Karpas-422 (cell line): ENCODE measurements at places on chromosomes 5 and 9. TPM values are rescaled to one million over a fixed set of nuclear protein-coding genes. Genes with fewer than 3 reads are reported as not detected.

The RBM22 gene
- total RNA-seq: 35.9 and 53.2 TPM in 2 replicates

The CDH9 gene
- total RNA-seq: not detected in 2 replicates

The CDC20B gene
- total RNA-seq: not detected in 2 replicates

The PCDHA11 gene
- total RNA-seq: not detected in 2 replicates

The ATP10B gene
- not detected in 2 replicates for total RNA-seq

The GCNT4 gene
- not detected in 2 replicates for total RNA-seq

The NXNL2 gene
- total RNA-seq: not detected in 2 replicates

The EGFL7 gene
- not detected in 2 replicates for total RNA-seq

DNA sequence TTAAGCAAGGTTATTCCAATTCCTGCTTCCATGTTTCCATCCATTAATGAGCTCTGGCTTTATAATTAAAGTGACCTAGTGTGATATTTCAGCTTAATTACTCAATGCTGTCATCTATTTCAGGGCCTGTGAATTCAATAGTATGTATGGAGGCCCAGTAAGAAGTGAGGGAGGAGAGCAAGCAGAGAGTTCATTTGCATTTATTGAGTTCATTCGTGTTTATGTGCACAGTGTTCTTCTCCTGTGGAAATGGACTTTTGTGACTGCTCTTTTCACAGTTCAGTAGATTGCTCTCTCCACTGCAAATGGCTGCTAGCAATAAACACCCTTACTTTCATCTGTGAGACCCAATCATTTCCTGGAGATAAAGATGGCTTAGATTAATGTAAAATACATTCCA lies 130.9 kb downstream of the CEMIP2 start:
- H3K27ac ChIP-seq: no peak overlapping the region
- H3K4me3 ChIP-seq: no peak overlapping the region
- H3K27me3 ChIP-seq: no peaks in the 10 kb centered on the region
- H3K4me1 ChIP-seq: no peaks in the 10 kb centered on the region
- H3K36me3 ChIP-seq: no peaks in the 10 kb centered on the region

DNA sequence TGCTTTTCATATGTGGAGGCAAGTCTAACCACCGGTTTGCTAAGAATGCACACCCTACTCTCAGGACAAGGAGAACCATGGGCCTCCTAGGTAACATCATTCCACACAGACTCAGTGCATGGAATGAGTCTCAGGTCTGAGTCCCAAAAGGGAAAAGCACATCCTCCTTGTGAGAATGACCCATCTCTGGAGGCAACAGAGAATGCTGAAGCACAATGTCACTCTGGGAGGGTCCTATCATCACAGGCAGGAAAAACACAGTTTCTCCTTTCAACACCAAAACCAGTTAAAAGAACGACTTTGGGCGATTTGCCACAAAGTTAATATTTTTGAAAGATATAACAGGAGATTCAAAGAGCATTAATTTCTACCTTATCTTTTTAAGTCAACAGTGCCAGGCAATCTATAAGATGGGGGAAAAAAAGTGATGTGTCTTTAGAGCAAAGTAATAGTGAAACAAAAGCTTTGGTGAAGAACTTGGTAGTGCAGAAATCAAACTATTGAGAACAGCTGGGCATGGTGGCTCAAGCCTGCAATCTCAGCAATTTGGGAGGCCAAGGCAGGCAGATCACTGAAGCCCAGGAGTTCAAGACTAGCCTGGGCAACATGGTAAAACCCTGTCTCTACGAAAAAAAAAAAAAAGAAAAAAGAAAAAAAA lies 97.3 kb downstream of the OXCT1 start:
- peaks cover 12% of the 10 kb centered on the region for H3K4me1 ChIP-seq
- H3K27ac ChIP-seq: no peak overlapping the region
- DNase-seq: no peak

DNA sequence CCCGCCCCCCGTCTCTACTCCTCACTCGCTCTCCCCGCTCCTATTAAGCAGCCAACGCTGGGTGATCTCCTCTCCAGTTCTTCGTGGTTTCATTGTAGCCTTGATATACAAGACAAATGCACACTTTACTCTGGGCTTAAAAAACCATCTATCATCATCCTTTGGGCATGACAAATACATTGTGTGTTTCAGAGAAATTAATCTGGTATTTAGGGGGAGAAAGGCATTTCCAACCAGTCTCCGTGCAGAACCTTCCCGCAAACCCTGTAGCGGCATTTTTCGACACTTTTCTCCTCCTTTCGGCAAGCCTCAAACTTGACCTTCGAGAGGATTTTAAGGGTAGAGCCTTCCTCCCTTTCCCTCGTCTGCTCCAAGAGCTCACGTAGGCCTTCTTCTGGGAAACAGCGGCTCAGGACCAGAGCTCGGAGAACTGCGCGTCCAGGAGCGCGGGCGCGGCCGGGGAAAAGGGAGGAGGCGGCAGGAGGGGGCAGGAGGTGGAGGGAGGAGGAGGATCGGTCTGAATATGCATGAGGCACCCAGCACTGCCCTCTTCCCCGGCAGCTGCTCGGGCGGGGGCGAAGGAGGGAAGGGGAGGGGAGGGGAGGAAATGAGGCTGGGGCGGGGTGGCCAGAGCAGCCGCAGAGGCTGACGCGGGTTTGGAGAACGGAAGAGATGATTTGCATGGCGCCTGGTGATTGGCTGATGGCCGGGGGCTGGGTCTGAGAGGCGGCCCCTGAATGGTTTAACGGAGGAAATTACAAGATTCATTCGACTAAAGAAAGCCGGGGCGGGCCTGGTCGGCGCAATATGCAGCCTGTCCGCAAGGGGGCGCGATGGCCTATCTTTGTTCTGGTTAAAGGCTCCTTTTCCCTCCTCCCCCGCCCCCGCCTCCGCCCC lies 127.5 kb downstream of the TMEM161B start:
- no peaks in the 10 kb centered on the region for H3K36me3 ChIP-seq
- H3K4me3 ChIP-seq: no peak overlapping the region
- H3K4me1 ChIP-seq: peaks cover 12% of the 10 kb centered on the region
- DNase-seq: peak; percentile 90

DNA sequence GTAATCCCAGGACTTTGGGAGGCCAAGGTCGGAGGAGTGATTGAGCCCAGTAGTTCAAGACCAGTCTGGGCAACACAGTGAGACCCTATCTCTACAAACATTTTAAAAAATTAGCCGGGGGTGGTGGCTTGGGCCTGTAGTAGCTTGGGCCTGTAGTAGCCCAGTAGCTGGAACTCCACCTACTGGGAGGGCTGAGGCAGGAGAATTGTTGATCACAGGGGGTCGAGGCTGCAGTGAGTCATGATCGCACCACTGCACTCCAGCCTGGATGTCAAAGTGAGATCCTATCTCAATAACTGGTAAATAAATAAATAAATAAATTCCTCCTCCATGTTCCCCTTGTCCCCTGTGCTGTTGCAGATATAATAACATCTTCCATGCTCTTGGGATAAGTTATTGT lies 14.3 kb downstream of the VCAN start:
- DNase-seq: no peak
- no peaks in the 10 kb centered on the region for H3K36me3 ChIP-seq
- H3K4me3 ChIP-seq: no peak overlapping the region
- no peak overlapping the region for H3K27ac ChIP-seq
- no peaks in the 10 kb centered on the region for H3K4me1 ChIP-seq
- H3K27me3 ChIP-seq: 0 out of 2 replicates have a peak, but pooled peaks cover 2% of the 10 kb centered on the region

GRCh38 chr9:135308821-135309762 lies 170.5 kb upstream of the PPP1R26 start:
- H3K4me1 ChIP-seq: no peaks in the 10 kb centered on the region
- no peak overlapping the region for H3K4me3 ChIP-seq
- no peak for DNase-seq
- H3K27ac ChIP-seq: no peak overlapping the region

GRCh38 chr5:135432113-135432512 lies 15.0 kb downstream of the DCANP1 start:
- H3K36me3 ChIP-seq: no peaks in the 10 kb centered on the region
- no peak overlapping the region for H3K27ac ChIP-seq

- peaks cover 3% of the 10 kb centered on the region; the same call in 1 of the 2 replicates for H3K4me1 ChIP-seq
- no peaks in the 10 kb centered on the region for H3K27me3 ChIP-seq
- H3K4me3 ChIP-seq: no peak overlapping the region
- no peaks in the 10 kb centered on the region for H3K36me3 ChIP-seq
- DNase-seq: peak; percentile 86
Observed at GRCh38 chr9:35553670-35554543, 51.2 kb upstream of the TESK1 start.

- H3K4me1 ChIP-seq: no peaks in the 10 kb centered on the region
- H3K27me3 ChIP-seq: no peaks in the 10 kb centered on the region
- H3K4me3 ChIP-seq: no peak overlapping the region
- H3K27ac ChIP-seq: no peak overlapping the region
- H3K36me3 ChIP-seq: no peaks in the 10 kb centered on the region
Observed at GRCh38 chr5:164000241-164000640, 494.8 kb downstream of the MAT2B start.

- no peak overlapping the region for H3K4me3 ChIP-seq
- DNase-seq: no peak
- H3K27ac ChIP-seq: no peak overlapping the region
- no peaks in the 10 kb centered on the region for H3K27me3 ChIP-seq
- H3K4me1 ChIP-seq: no peaks in the 10 kb centered on the region; the same call in 1 of the 2 replicates
Observed at GRCh38 chr5:78527925-78528324, 120.6 kb downstream of the LHFPL2 start.

DNA sequence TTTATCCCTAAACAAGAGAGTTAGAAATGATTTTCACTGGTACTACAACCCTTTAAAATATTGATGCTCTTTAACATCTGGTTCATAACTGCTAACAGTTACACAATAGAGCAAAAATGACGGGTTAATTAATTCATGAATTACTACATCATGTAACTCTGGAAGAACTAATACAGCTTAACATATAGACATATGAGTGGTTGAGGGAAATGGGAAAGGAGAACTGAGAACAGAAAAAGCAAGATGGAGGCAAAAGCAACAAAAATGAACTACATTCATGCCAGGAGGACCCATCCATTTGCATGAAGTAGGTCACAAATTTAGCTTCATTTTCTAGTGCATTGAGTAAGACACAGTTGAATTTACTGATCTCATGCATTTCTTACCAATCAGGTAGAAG lies 61.8 kb downstream of the C9 start:
- H3K27me3 ChIP-seq: no peaks in the 10 kb centered on the region
- no peaks in the 10 kb centered on the region for H3K4me1 ChIP-seq
- no peak overlapping the region for H3K27ac ChIP-seq
- H3K4me3 ChIP-seq: no peak overlapping the region

DNA sequence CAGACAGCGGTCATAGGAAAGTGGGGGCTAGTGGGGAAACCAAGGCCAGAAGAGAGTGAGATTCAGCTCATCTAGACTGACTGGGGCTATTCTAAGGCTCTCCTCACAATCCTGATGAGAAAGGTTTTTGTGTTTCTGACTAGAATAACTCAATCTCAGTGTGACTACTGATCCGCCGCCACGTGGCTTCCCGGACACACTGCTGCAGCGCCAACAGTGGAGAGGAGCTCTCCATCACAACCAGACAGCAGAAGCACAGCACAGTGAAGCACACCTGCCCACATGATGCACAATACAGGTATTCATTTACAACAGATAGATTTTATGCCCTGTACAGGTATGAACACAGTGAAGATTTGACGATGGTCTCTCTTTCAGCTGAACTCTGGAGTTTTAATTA lies 25.4 kb downstream of the NREP start:
- H3K4me3 ChIP-seq: no peak overlapping the region
- no peak overlapping the region for H3K27ac ChIP-seq

- no peaks in the 10 kb centered on the region; the same call in 1 of the 2 replicates for H3K4me1 ChIP-seq
- H3K36me3 ChIP-seq: no peaks in the 10 kb centered on the region
Observed at GRCh38 chr9:108270051-108270450, 585.7 kb downstream of the ACTL7B start.

DNA sequence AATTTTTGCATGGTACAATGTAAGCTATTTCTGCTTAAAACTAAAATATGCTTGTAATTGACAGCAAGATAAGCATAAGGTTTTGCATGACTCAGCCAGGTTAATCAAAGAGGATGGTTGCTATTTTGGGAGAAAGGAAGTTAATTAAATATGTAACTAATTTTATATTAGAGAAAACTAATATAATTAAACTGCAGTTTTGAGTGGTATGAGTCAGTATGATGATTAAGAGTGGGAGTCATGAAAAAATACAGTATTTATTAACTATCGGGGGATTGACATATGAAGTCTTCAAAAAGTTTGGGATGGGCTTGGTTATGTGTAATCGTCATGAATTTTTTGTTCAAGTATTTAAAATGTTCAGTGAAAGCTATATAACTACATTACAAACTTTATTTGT lies 54.0 kb upstream of the CDK20 start:
- no peak for DNase-seq
- no peaks in the 10 kb centered on the region for H3K36me3 ChIP-seq
- H3K4me1 ChIP-seq: no peaks in the 10 kb centered on the region
- no peaks in the 10 kb centered on the region for H3K27me3 ChIP-seq

DNA sequence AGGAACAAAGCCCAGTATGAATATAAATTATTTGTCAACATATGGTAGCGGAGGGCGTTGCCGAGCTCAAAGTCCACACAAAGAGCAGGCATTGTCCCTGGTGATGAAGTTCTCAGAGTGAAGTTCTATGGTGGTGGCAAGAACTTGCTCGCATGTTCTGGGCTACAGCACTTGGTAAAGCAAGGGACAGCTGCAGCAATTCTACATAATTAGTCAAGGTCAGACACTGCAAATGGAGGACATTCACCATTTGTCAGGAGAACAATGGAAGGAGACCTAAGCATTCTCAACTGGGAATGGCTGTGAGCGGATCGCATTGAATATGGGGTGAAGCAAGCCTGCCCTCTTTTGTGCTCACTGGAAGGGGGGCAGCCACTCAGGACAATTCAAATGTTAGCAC lies 503.8 kb upstream of the ADAMTS16 start:
- H3K4me3 ChIP-seq: no peak overlapping the region
- no peak for DNase-seq
- H3K36me3 ChIP-seq: no peaks in the 10 kb centered on the region
- H3K27ac ChIP-seq: no peak overlapping the region

- no peaks in the 10 kb centered on the region for H3K27me3 ChIP-seq
- no peak overlapping the region for H3K27ac ChIP-seq
- H3K36me3 ChIP-seq: no peaks in the 10 kb centered on the region
- DNase-seq: no peak
Observed at GRCh38 chr5:3297853-3298252, 297.8 kb upstream of the IRX1 start.

- H3K36me3 ChIP-seq: no peaks in the 10 kb centered on the region
- no peaks in the 10 kb centered on the region for H3K27me3 ChIP-seq
- no peak for DNase-seq
- no peak overlapping the region for H3K27ac ChIP-seq
- peaks cover 6% of the 10 kb centered on the region; the same call in 1 of the 2 replicates for H3K4me1 ChIP-seq
Observed at GRCh38 chr9:117772960-117773359, 68.8 kb downstream of the TLR4 start.

DNA sequence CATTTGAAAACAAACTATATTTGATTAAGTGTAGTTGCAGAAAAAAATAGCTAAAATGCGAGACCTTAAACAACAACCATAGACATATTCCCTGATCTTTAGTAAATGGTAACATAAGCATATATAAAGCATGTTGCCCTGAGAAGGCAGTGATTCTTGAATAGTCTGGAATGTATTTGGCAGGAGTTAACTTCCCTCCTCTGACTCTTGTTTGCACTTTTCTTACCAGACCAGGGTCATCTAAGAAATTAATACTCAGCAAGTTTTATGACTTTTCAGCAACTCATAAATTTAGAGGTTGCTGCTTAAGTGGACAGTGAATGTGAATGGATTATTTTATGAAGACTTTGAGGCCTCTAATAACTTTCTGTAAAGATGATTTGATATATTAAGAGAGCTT lies 55.3 kb upstream of the NUDT12 start:
- no peaks in the 10 kb centered on the region for H3K4me1 ChIP-seq
- DNase-seq: no peak
- no peaks in the 10 kb centered on the region for H3K27me3 ChIP-seq
- H3K36me3 ChIP-seq: no peaks in the 10 kb centered on the region
- no peak overlapping the region for H3K4me3 ChIP-seq
